ENCODE measurements at places on chromosomes 12 and 14.

GRCh38 chr12:29672580-29672979 lies 111.2 kb downstream of the TMTC1 start:
- no peaks in the 10 kb centered on the region for H3K36me3 ChIP-seq
- no peak for DNase-seq
- H3K4me1 ChIP-seq = no peaks in the 10 kb centered on the region
- no peak overlapping the region for H3K4me3 ChIP-seq

DNA sequence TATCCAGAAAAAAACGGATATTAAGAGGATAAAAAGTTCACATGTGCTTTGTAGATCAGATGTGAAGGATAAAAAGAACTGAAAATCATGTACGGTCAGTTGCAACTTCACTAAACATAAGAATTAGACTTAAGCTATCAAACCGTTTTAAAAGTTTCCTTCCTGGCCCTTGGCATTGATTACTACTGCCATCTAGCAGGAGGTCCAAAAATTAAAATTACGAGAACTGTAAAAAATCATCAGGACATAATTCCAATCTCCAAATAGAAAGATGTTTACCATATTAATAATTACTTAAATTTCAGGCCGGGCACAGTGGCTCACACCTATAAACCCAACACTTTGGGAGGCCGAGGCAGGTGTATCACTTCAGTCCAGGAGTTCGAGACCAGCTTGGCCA lies 7.9 kb downstream of the WDR89 start:
- H3K36me3 ChIP-seq = no peaks in the 10 kb centered on the region
- no peaks in the 10 kb centered on the region for H3K4me1 ChIP-seq
- no peak overlapping the region for H3K4me3 ChIP-seq
- no peak overlapping the region for H3K27ac ChIP-seq
- H3K27me3 ChIP-seq = no peaks in the 10 kb centered on the region

DNA sequence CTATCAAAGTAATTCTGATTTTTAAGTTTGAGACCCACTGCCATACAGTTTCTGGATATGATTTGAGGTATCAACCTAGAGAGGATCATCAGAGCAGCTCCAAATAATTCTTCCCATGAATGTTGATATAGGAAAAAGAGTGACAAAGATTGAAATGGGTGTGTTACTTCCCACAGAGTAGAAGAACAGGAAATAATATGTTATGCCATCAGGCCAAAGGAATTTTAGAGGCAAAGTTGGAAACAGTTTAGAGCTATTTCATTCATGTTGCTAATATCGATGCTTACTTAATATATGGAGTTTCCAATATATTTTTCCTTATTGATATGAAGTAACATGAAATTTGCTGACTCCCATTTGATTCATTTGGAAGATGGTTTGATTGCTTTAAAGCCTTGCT lies 8.9 kb upstream of the MSRB3 start:
- no peak for DNase-seq
- no peaks in the 10 kb centered on the region for H3K27me3 ChIP-seq
- no peaks in the 10 kb centered on the region for H3K36me3 ChIP-seq
- no peak overlapping the region for H3K4me3 ChIP-seq

GRCh38 chr12:110193196-110193595 lies 69.0 kb downstream of the IFT81 start:
- H3K4me3 ChIP-seq = no peak overlapping the region
- H3K27ac ChIP-seq = no peak overlapping the region
- H3K36me3 ChIP-seq = no peaks in the 10 kb centered on the region
- DNase-seq = no peak
- no peaks in the 10 kb centered on the region for H3K27me3 ChIP-seq
- H3K4me1 ChIP-seq = no peaks in the 10 kb centered on the region

DNA sequence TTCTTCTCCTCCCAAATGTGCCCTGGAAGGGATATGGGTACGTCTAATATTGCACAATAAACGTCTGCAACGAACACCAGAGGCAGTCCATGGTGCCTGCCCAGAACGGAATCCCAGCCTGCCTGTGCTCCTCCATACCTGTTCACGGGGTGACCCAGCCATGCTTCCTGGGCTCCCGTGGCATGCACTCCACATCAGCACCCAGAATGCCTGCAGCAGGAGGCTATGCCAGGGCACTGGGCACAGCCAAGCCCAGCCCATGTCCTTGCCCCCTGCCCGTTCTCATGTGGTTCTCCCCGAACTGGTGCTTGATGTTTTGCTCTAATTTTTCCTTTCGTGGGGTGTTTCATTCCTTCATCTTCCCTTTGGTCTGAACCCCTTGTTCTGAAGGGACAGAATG lies 404.3 kb downstream of the BCL11B start:
- H3K27ac ChIP-seq = no peak overlapping the region
- H3K4me3 ChIP-seq = no peak overlapping the region
- no peaks in the 10 kb centered on the region for H3K36me3 ChIP-seq
- no peaks in the 10 kb centered on the region for H3K4me1 ChIP-seq
- no peak for DNase-seq
- no peaks in the 10 kb centered on the region for H3K27me3 ChIP-seq

- no peaks in the 10 kb centered on the region for H3K27me3 ChIP-seq
- H3K27ac ChIP-seq = no peak overlapping the region
- no peaks in the 10 kb centered on the region for H3K4me1 ChIP-seq
Measured at GRCh38 chr14:104398656-104399055, 180.9 kb upstream of the C14orf180 start.

GRCh38 chr14:82412545-82412944 lies 878.9 kb upstream of the SEL1L start:
- DNase-seq = no peak
- no peak overlapping the region for H3K27ac ChIP-seq
- no peaks in the 10 kb centered on the region for H3K4me1 ChIP-seq
- no peaks in the 10 kb centered on the region for H3K27me3 ChIP-seq

DNA sequence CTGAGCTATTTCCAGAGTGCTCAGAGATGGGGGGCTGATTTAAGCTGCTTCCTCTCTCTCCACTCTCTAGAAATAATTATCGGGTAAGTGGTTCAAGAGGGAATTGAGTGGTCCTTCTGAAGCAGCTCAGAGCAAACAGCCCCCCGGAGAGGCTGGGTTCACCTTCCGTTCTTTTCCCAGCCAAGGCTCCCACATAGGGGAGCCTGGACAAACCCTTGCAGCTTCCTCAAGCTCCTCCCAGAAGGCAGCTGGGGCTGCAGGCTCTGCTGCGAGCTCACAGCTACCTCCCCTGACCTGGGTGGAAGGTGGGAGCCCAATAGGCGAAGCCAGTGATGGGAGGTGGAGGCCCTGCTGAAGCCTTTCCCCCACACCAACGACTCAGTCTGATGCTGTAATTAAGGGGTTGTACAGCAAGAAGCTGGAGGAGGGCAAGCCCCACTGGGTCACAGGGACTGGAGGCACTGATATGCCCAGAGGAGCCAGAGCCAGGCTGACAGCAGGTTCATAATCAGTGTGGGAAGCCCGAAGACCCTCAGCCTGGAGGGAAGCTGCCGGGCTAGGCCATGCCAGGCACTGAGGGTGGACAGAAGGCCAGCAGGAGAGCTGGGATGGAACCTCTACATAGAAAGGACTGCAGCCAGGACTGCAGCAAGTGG lies 52.4 kb downstream of the ARL6IP4 start:
- H3K4me3 ChIP-seq = no peak overlapping the region
- no peaks in the 10 kb centered on the region for H3K27me3 ChIP-seq
- H3K4me1 ChIP-seq = no peaks in the 10 kb centered on the region
- no peaks in the 10 kb centered on the region for H3K36me3 ChIP-seq
- DNase-seq = no peak
- H3K27ac ChIP-seq = no peak overlapping the region

DNA sequence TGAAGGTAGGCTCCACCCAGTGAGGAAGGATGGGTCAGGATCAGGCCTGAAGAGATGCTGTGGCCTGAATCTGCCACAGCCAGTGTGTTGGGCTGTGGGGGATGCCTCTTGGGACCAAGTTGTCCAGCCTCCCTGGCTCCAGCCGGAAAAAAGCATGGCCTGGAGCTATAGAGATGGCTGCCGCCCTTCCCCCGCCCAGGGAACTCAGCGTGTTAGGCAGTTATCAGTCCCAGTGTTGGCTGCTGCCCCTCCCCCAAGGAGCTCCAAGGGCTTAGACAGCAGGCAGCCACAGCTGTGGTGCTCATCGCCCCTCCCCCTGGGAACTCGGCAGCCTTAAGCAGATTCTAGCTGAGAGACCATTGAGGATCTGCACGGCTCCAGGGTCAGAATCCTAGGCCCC lies 158.0 kb downstream of the CAPZA3 start:
- H3K27ac ChIP-seq = no peak overlapping the region
- DNase-seq = no peak
- H3K4me3 ChIP-seq = no peak overlapping the region
- no peaks in the 10 kb centered on the region for H3K36me3 ChIP-seq
- H3K27me3 ChIP-seq = no peaks in the 10 kb centered on the region

DNA sequence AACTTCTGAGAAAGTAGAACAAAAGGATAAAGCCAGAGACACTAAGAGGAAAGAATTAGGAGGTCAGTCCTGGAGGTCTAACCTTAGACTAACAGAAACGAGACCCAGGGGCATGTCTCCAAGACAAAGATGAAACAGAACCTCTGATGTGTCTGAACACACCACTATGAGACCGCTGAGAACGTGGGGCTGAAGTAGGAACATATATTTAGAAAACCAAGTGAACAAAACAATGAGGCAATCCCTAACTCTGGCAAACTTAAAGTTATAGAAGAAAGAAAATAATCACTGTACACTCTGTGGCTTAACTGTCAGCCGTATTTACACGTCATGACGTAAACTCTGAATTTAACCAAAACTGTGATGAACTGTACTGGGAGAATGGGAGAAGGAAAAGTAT lies 17.9 kb downstream of the KCTD10 start:
- peaks cover 2% of the 10 kb centered on the region for H3K36me3 ChIP-seq
- H3K27ac ChIP-seq = peak overlapping the region; percentile 84
- H3K4me3 ChIP-seq = no peak overlapping the region
- no peak for DNase-seq
- no peaks in the 10 kb centered on the region for H3K27me3 ChIP-seq

GRCh38 chr12:28699029-28699428 lies 450.0 kb upstream of the FAR2 start:
- H3K36me3 ChIP-seq = no peaks in the 10 kb centered on the region
- H3K27me3 ChIP-seq = no peaks in the 10 kb centered on the region
- no peak overlapping the region for H3K4me3 ChIP-seq
- H3K4me1 ChIP-seq = no peaks in the 10 kb centered on the region
- H3K27ac ChIP-seq = no peak overlapping the region
